ENCODE measurements at places on chromosomes 1 and 21.

- no peak for DNase-seq
Measured at GRCh38 chr1:152505083-152505482, 5.5 kb upstream of the LCE5A start.

DNA sequence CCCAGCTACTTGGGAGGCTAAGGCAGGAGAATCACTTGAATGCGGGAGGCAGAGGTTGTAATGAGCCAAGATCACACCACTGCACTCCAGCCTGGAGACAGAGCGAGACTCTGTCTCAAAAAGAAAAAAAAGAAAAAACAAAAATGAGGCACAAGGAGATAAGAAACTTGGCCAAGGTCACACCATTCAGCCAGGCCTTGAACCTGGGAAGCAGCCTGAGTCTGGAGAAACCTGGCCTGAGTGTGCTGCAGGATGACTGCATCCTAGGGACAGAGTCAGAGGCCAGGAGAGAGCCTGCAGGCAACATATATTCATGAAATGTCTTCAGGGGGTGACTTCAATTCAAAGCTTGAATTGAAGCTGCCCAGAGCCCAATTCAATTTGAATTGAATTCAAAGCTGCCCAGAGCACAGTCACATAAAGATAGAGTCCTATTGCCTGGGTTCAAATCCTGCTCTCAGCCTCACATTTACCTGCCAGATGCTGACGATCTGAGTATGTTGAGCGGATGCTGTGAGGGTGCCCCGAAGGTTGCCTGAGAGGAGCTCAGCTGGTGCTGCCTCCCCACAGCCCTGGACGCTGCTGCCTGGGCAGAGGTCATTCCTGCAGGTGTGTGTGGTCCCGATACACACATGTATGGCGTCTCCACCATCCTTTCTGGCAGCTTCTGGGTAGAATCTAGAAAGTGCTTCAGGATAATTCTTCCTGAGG, 307.7 kb downstream of the AJAP1 start:
- no peak for DNase-seq

GRCh38 chr1:110347182-110347893, 8.2 kb downstream of the RBM15 start:
- no peak for DNase-seq

DNA sequence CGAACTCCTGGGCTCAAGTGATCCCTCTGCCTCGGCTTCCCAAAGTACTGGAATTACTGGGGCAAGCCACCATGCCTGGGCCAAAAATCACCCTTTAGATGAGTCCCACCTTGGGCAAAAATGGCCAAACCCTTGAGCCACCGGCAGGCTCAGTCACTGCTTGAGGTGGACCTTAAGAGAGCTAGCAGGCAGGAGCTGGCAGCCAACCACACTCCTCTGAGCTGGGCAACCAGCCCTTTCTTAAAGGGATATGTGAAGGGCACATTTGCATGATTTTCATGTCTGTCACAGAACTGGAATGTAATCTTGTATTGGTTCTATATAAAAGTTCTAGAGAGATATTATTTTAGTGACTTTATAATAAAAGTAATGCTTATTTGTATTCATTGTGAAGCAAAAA, 316.5 kb downstream of the PBX1 start:
- no peak for DNase-seq

DNA sequence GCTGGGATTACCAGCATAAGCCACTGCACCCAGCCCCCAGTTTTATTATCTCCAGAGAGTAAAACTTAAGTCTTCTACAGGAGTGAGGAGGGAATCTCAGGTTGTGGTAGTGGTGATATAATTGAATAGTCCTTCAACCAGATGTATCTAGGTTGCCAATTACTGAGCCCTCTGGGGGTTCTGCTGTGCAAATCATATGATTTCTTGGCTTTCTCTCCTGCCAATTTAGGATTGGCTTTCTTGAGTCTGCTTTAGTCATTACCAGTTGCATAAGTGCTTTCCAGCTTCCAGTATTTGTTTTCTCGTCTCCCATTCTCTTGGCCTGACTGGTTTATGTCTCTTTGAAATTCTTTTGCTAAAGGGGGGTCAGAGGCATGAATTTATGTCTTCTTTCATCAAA, 11.1 kb downstream of the CPT2 start:
- DNase-seq: no peak

- DNase-seq: no peak
Measured at GRCh38 chr1:83499998-83500397, 498.9 kb downstream of the TTLL7 start.

- no peak for DNase-seq
Measured at GRCh38 chr1:96498744-96499340, 222.7 kb upstream of the PTBP2 start.

- no peak for DNase-seq
Measured at GRCh38 chr1:156439036-156439776, 61.4 kb downstream of the MEF2D start.

- no peak for DNase-seq
Measured at GRCh38 chr21:28674763-28675162, 317.9 kb downstream of the LTN1 start.

- no peak for DNase-seq
Measured at GRCh38 chr21:41710823-41711160, 56.1 kb downstream of the RIPK4 start.

DNA sequence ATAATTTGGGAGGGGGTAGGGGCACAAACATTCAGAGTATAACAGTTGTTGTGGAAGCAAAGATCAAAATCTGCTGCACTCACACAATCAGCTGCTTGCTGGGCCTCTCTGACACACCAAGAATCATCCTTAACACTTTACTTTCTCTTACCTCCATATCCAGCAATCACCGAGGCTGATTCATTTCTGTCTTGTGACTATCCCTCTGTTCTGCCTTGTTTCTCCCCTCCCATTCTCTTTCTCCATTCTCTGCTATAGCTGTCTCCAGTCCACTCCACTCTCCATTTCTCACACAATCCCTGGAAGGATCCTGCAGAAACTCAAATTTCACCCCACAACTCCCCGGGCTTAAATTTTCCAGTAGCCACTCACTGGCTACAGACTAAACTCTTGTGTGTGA, 91.8 kb upstream of the NGF start:
- no peak for DNase-seq

- DNase-seq: no peak
Measured at GRCh38 chr21:19228226-19228625, 824.6 kb upstream of the TMPRSS15 start.

DNA sequence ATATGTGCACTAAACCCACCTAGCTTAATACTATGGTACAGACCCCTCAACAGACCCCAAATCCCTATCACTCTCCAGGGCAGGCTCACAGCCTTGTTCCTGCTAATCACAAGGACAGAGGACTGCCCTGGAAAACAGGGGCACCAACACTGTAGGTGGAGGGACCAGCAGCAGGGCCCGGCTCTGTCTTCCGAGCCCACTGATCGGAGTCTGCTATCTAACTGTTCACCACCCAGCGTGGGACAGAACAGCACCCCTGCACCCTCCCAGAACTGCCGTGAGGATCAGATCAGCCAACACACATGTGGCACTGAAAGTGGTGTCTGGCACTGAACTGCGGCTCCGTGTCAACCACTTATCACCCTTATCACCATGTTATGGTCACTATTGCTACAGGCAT, 6.2 kb downstream of the WDR4 start:
- no peak for DNase-seq

- no peak for DNase-seq
Measured at GRCh38 chr1:151356696-151357095, 9.6 kb upstream of the RFX5 start.

DNA sequence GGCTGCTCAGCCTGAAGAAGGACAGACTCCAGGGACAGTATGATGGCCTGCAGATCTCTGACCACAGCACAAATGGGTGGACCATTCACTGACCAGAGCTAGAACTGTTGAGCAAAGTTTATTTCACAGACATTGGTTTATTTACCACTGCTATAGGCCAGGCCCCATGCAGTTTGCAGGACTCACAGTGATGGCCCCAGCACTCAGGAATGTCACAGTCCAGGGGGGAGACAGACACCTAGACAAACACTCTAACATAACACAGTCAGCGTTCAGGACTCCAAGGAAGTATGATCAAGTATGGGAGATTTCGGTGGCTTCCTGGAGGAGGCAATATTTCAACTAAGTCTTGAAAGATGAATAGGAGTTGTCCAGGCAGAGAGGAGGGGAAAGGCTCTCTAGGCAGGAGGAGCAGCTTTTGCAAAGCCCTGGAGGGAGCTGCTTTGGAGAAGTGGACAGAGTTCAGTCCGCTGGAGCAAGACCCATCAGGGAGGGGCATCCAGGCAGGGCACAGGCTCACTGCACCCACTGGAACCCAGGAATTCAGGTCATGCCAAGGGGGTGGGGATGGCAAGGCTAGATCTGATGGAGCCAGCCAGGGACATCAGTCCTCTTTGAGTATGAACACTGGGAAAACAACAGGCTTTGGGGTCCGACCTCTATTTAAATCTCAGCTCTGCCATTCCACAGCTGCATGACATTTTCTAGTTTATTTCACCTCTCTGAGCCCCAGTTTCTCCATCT, 454.3 kb downstream of the MATN1 start:
- DNase-seq: no peak

DNA sequence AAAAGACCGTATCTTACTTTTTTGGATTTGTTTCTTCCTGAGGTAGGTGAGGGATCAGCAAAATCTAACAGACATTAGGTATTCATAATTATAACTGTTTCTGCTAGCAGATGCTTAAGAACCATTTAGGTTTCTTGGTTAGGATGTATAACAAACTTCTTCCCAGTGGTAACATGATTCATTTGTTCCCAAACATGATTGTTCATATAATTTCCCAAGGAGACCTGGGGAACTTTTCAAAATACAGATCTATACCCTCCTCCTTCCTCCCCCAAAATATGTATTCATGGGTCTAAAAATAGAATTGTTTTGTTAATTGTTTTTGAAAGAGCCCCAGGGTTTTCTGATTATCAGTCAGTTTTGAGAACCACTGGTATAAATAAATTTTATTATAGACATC, 228.2 kb downstream of the COP1 start:
- DNase-seq: no peak

GRCh38 chr1:83098791-83099190, 900.1 kb downstream of the TTLL7 start:
- no peak for DNase-seq

GRCh38 chr1:213568929-213569815, 418.6 kb upstream of the PROX1 start:
- no peak for DNase-seq

- DNase-seq: no peak
Measured at GRCh38 chr1:176619261-176619660, 156.3 kb downstream of the PAPPA2 start.

- no peak for DNase-seq
Measured at GRCh38 chr1:14961661-14962267, 191.8 kb upstream of the TMEM51 start.

DNA sequence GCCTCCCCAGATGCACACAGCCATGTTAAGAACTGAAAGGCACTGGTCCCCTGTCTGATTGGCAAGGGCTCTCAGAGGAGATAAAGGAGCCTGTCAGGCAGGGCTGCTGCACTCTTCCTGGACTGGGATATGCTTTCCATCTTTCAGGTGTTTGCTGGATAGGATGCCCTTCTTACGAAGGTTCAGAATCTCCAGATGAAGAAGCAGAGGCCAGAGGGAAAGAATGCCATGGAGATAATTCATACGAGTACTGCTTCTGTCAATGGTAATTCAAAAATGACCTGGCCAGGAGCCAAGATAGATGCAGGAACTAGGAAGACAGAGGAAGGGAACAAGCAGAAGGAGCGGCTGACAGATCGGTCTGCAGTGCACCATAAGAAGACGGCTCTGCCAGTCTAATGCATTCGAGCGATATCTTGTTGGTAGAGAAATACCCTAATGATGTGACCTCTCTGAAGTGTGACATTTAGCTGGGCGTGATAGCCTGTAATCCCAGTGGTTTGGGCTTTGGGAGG, 16.6 kb upstream of the ATP2B4 start:
- no peak for DNase-seq

- no peak for DNase-seq
Measured at GRCh38 chr1:94927405-94928175, 680 bp upstream of the CNN3 start.

GRCh38 chr1:205335692-205336091, 14.1 kb upstream of the NUAK2 start:
- DNase-seq: no peak

- no peak for DNase-seq
Measured at GRCh38 chr1:172324086-172324485, 96.4 kb upstream of the C1orf105 start.

GRCh38 chr1:205458777-205459566, 3.1 kb upstream of the BLACAT1 start:
- no peak for DNase-seq
